Activated naive CD8-positive, alpha-beta T cell treated with anti-CD3 and anti-CD28 coated beads, Interleukin-2, amount 10 ng/mL, durations not matched to agents 7 days and 5 days (primary cell): ENCODE measurements at places on chromosomes 1 and 21.

- DNase-seq, result no peak
Measured at GRCh38 chr1:172650474-172651193, 8.3 kb upstream of the FASLG start.

- no peak for DNase-seq
Measured at GRCh38 chr1:97164276-97164639, 442.7 kb downstream of the PTBP2 start.

GRCh38 chr1:175840787-175841186, 97.4 kb upstream of the TNR start:
- no peak for DNase-seq

GRCh38 chr1:18481190-18481920, 625 bp downstream of the KLHDC7A start:
- no peak for DNase-seq

DNA sequence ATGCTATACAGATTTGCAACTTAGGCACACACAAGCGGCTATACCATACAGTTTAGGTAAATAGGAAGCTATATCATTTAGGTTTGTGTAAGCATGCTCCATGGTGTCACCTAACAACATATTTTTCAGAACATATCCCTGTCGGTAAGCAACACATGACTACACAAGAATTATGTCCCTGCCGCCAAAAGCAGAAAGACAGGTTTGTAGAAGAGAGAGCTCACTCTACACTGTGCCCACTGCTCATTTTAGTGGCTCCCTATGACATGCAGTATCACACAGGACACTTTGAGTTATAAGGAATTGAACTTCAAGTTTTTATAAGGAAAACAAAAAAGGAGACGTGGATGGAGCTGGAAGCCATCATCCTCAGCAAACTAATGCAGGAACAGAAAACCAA, 132.5 kb upstream of the KAZN start:
- no peak for DNase-seq

DNA sequence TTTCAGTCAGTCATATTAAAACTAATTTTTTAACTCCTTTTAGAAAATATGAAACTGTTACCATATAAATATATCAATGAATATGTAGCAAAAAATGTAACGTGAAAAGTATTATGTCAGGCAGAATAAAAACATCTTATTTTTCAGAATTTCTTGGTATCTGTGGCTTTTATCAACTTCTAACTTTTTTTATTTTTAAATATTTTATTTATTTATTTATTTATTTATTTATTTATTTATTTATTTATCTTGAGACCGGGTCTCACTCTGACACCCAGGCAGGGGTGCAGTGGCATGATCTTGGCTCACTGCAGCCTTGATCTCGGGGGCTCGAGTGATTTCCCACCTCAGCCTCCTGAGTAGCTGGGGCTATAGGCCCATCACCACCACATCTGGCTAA, 87.6 kb downstream of the C21orf91 start:
- no peak for DNase-seq

- no peak for DNase-seq
Measured at GRCh38 chr1:117389284-117389683, 22.0 kb downstream of the MAN1A2 start.

DNA sequence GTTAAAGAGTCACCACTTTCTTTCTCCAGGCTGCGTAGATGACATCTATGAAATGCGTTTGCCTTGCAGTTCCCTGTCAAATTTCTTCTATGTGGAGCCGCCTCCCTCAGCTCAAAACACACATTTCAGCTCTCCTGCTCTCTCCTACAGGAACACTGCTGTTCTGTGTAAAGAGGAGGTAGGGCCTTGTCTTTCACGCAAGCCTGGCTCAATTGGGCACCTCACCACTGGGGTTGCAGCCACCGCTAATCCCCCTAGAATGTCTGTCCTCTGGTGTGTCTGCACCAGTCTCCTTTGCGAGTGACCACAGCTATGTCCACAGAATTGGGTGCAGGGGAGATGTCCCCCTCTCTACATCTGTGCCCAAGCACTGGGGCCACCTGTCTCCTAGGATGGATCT, 31.8 kb upstream of the CFHR4 start:
- no peak for DNase-seq

DNA sequence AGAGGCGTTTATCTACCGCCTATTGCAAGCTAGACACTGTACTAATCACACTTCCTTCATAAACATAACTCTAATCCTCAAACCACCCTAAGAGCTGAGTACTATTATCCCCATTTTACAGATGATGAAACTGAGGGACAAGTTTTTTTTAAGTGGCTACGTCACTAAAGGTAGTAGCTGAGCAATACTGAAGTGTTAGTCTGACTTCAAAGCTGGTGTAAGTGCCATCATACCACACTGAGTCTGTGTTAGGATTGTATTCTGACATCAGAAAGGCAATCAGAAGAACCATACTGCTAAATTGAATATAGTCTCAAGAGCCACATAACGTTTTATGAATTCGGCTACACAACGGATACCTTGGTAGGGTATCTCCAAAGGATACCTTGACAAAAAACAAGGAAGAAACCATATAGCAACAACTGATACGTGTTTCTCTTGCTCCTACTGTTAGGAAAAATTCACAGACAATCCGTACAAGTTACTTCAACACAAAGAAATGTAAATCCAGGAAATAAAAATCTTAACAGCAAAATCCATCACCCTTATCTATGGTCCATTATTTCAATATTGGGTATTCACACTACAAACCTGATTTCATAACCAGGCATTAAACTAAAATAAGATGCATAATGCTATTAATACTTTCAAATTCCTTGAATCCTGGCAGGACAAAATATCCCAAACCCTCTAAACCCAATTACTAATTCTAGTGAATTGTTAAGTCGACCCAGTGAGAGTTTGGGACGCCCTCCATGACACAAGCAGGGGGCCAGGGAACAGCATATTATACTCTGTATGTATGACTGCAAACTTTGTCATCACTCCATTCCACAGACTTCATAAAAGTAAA, 1.6 kb downstream of the TP53BP2 start:
- no peak for DNase-seq

DNA sequence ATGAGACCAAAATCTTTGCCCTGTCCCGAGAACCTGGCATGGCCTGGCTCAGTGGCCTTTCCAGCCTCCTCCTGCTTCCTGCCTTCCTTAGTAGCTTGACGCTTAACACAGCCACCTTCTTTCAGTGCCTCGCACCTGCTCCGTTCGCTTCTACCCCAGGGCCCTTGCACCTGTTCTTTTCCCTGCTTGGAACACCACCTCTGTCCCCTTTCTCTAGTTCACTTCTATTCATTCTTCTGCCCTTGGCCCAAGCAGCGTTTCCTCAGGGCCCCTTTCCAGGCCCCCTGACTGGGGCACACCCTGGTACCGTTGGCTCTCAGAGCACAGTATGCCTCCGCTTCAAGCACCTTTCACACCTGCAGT, 9.0 kb upstream of the HTR6 start:
- no peak for DNase-seq

GRCh38 chr1:61797045-61797755, 54.9 kb downstream of the PATJ start:
- DNase-seq, result no peak

DNA sequence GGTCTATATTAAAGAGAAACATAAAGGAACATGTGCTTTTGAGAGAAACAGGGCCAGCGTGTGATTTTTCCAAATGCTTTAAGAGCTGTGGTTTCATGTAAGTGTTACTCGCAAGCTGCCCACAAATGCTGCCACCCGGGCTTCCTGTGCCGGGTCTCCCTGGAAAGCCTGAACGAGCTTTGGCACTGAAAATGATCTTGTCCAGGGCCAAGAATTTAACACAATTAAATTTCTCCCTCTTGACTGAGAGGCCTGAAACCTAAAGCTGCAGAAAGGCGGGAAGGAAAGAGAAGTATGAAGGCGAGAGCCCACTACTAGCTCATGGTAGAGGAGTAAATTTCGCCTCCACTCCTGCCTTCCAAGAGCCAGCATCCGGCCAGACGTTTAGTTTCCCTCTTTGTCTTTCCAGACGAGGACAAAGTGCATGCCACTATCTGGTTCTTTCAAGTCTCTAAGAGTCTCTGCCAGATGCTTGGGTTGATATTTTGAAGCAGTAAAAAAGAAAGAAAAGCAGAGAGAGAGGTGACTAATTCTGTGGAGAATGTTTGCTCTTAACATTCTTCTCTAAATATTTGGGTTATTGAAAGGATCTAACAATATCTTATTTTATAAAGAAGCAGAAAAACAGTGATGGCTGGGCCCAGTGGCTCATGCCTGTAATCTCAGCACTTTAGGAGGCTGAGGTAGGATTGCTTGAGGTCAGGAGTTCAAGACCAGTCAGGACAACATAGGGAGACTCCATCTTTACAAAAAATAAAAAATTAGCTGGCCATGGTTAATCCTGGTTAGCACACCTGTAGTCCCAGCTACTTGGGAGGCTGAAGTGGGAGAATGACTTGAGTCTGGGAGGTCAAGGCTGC, 100.0 kb upstream of the HNRNPU start:
- DNase-seq, result no peak

DNA sequence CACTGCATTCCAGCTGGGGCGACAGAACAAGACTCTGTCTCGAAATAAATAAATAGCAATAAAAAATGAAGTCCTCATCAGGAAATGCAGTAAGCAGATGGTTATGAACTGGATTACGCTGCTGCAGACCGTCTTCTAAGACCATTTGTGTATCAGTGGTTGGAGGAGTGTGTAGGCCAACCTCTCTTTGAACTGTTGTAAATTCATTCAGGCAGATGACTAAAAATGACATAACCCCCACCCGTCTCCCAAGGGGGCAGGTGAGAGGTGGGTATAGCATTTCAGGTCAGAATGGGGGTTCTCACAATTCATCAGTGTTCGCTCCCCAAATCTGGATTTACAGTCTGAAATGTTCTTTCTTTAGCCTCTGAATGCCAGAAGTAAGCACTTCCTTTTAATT, 177.3 kb downstream of the KIF26B start:
- no peak for DNase-seq

GRCh38 chr1:74343216-74343615, 108.0 kb downstream of the TNNI3K start:
- DNase-seq, result no peak

DNA sequence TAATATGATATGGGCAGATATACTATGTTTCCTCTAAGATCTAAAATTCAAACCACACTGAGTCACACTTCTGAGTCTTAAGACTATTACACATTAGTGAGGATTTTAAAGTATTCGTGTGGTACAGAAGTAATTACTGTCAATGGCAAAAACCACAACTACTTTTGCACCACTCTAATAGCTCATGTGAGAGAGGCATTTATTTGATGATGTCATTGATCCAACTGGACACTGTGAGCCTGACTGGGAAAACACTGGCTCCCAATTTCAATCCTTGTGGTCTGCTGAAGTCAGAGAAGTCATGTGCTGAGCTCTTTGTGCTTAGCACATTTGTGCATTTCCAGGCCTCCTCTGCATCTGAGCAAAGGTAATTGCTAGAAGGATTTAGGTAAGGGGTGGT, 377.8 kb downstream of the USH2A start:
- no peak for DNase-seq

- no peak for DNase-seq
Measured at GRCh38 chr1:113530021-113530420, 139.7 kb downstream of the MAGI3 start.

DNA sequence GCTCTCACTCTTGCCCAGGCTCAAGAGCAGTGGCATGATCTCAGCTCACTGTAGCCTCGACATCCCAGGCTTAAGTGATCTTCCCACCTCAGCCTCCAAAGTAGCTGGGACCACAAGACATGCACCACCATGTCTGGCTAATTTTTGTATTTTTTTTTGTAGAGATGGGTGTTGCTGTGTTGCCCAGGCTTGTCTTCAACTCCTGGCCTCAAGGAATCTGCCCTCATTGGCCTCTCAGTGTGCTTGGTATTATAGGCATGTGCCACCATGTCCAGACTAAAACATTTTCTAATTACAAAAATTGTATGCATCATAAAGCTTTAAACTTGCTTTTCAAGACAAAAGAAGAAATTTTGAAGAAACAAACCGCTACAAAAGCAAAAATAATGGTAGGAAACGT, 20.1 kb downstream of the CBR1 start:
- no peak for DNase-seq

DNA sequence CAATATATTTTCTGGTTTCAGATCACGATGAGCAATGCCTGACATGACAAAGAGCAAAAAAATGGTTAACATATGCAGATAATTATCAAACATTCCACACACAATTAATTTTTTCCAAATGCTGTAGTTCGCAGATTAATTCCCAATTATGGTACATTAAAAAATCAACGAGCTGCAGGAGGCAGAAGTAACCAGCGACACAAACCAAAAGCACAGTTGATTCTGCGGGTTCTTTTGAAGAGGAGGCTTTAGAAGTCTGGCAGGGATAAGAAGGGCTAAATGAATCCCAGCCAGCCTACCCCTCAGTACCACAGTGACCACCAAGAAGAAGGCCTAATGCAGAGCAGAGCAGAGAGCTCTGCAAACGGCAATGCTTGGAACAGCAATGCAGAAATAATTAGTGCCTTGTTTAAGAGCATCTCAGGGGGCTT, 17.0 kb upstream of the KNCN start:
- DNase-seq, result no peak

GRCh38 chr1:221637641-221638041, 104.2 kb downstream of the DUSP10 start:
- no peak for DNase-seq

- DNase-seq, result no peak
Measured at GRCh38 chr1:43329995-43330751, 7.4 kb upstream of the MPL start.

- no peak for DNase-seq
Measured at GRCh38 chr1:83083589-83084224, 915.2 kb downstream of the TTLL7 start.

GRCh38 chr1:182888736-182889531, 49.8 kb downstream of the DHX9 start:
- no peak for DNase-seq

- no peak for DNase-seq
Measured at GRCh38 chr1:198492872-198493271, 47.6 kb downstream of the ATP6V1G3 start.

DNA sequence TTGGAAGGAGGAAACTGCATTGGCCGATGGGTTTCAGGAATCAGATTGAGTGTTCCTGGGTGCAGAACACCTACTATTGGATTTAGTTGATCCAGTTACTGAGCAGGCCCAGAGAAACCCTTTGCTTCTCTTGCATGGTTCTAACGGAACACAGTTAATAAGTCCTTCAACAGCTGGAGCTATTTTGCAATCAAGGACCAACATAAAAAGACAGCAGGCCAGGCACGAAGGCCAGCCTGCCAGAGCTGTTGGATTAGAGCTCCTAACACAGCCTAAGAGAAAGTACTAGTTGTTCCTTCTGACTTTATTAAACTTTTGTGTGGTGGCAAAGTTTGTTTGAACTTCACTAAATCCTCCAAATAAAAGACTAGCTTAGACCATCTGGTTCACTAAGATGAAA, 148.0 kb upstream of the LMO4 start:
- no peak for DNase-seq

GRCh38 chr1:59409549-59409948, 112.7 kb downstream of the FGGY start:
- DNase-seq, result no peak

GRCh38 chr1:168799927-168800605, 71.1 kb upstream of the DPT start:
- DNase-seq, result no peak

- DNase-seq, result no peak
Measured at GRCh38 chr1:208117409-208117808, 126.8 kb downstream of the PLXNA2 start.
